ENCODE measurements at places on chromosomes 6 and 20.

GRCh38 chr6:54285595-54285994 is 22.6 kb upstream of the TINAG start:
- DNase-seq = no peak

- DNase-seq = no peak
These were observed 47.4 kb downstream of the RBM38 start for GRCh38 chr20:57438552-57438951.

- DNase-seq = no peak
These were observed 38.9 kb upstream of the NKX2-4 start for GRCh38 chr20:21436205-21436604.

DNA sequence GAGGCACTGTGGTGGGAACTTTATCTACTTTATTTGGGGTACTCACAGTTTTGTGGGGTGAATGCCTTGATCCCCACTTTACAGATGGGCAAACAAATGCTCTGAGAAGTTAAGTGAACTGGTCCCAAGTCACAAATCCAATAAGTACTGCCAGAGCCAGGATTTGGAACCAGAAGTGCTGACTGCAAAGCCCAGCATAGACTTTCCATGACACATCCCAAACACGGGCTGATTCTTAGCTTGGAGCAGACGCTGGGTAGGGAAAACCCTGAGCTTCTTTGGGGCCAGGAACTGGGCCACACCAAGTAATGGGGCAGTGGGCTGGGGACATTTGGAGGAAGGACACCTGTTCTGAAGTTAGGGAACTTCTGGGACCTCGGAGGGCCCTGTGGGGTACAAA is 20.3 kb downstream of the RIN2 start:
- no peak for DNase-seq

GRCh38 chr20:40683221-40683893 is 5.7 kb downstream of the MAFB start:
- DNase-seq = no peak

- DNase-seq = no peak
These were observed 299.7 kb downstream of the BTBD3 start for GRCh38 chr20:12217382-12217781.

DNA sequence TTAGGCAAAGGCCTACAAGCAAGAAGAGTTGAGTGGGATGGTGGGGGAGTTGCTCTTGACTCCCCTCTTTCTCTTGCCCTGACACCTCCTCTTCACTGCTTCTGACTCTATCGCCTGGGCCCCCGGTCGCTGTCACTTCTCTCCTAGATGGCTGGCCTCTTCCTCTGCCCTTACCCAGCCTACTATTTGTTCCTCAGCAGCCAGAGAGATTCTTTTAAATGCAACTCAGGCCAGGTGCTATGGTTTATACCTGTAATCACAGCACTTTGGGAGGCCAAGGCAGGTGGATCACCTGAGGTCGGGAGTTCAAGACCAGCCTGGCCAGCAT is 4.3 kb upstream of the PDYN start:
- no peak for DNase-seq

DNA sequence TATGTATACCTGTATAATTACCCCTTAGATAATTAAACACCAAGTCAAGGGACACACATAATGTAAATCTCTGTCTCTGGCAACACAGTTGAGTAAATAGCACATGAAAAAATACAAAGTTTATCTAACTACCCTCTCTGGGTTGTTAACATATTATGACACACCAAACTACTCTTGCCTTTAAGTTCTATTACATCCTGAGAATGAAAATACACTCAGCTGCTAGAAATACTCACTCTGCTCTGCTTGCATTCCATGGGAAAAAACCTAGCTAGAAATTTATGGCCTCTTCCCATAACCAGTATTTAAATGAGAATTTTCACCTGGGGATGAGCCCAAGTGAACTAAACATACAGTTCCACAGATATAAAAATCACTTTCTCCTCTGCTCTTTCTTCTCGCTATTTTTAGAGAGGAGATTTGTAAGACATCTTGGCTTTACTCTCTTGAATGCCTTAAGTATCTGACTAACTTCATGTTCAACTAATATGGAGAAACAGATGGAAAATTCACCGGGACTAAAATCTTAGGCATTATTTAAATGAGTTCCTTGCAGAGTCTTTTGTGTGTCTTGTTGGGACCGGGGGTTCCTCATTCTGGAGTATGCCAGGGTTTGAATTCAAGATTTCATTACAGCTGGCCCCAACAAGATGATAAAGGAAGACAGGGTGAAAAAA is 140.9 kb downstream of the GJA10 start:
- no peak for DNase-seq

DNA sequence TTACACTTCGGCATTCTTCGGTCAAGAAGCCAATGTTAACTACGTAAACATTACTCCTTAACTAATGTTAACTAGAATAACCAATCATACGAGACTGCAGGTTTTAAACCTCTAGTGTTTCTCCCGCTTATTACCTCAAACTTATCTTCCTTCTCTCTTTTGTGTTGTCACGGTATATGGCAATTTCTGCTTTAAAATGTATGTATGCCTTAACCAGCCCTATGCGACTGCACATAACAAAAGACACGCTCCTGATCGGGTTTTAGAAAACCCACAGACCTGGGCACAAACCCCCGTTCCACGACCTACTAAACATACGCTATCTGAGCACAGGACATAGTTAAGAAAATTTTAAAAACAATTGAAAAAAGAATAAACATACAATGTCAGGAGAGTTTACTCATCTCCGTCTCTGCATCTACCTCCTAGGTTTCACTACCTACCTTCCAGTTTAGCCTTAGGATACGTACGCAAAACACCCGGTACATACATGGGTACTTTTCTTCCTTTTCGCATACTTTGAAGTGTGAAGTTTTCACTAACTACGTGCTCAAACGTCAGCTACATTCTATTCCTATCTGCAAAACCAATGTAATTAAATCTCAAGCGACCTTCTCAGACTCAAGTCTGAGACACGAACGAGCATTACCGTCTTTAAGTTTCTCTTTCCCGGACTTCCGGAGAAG is 1.1 kb downstream of the CD164 start:
- no peak for DNase-seq

GRCh38 chr20:24684421-24684871 is 215.0 kb downstream of the SYNDIG1 start:
- DNase-seq = no peak

DNA sequence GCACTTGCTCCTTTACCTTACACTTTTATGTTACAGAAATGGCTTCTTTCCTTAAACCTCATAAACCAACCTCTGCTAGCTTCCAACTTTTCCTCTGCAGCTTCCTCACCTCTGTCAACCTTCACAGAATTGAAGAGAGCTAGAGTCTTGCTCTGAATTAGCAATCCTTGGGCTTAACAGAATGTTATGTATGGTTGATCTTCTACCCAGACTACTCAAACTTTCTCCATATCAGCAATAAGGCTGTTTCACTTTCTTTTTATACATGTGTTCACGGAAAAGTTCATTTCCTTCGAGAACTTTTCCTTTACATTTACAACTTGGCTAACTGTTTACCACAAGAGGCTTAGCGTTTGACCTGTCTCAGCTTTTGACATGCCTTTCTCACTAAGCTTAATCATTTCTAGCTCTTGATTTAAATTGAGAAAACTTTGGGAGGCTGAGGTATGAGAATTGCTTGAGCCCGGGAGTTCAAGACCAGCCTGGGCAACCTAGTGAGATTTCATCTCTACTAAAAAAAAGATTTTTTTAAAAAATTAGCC is 207.3 kb downstream of the BMP7 start:
- DNase-seq = no peak

GRCh38 chr6:159594106-159594749 is 98.8 kb downstream of the SOD2 start:
- no peak for DNase-seq

- DNase-seq = no peak
These were observed at the start of gene HTR1E for GRCh38 chr6:86937219-86938079. Gene HTR1E, plus strand, starts transcription at chr6:86937528. Its CDS starts 77,807 bp downstream, at chr6:87015335.

DNA sequence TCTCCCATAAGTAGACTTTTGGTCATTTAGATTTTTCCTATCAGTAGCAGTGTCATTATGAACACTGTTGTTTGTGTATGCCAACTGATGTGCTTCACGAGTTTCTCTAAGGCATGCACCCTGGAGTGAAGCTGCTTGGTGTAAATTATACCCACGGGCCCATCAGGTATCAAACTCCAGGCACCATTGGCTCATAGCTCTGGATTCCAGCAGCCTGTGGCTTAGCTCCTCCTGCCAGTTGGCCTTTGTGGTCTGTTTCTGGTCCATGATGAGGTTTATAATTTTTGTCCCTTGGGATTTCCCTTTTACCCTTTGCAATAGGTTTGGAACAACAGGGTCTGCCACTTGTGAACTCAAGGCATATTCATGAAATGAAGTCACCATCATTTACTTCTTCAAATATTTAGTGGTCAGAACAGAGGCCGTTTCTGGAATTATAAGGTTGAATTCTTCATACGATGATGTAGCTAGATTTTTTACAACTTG is 350.5 kb downstream of the PRL start:
- DNase-seq = no peak

- no peak for DNase-seq
These were observed 191.1 kb downstream of the EYA4 start for GRCh38 chr6:133432021-133432989.

GRCh38 chr6:21469213-21469612 is 124.3 kb upstream of the SOX4 start:
- no peak for DNase-seq

GRCh38 chr20:59032713-59033059 is 551 bp upstream of the ATP5F1E start:
- DNase-seq = no peak

DNA sequence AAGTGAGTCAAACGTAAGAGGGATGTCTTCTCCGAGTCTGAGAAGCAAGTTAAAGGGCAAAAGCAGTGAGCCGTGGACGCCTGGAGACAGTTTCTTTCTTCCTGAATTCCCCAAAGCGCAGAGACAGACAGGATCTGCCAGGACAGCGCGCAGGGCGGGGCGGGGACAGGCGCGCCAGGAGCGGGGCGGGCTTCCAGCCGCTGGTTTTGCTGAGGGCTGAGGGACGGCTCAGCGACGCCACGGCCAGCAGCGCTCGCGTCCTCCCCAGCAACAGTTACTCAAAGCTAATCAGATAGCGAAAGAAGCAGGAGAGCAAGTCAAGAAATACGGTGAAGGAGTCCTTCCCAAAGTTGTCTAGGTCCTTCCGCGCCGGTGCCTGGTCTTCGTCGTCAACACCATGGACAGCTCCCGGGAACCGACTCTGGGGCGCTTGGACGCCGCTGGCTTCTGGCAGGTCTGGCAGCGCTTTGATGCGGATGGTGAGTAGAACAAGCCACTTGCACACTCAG is at the start of gene SCGN:
SCGN (plus strand) TSS at position 209 of the 509 bp plus-strand sequence; CDS start at position 398, 189 bp downstream.
- DNase-seq = peak; percentile 8

DNA sequence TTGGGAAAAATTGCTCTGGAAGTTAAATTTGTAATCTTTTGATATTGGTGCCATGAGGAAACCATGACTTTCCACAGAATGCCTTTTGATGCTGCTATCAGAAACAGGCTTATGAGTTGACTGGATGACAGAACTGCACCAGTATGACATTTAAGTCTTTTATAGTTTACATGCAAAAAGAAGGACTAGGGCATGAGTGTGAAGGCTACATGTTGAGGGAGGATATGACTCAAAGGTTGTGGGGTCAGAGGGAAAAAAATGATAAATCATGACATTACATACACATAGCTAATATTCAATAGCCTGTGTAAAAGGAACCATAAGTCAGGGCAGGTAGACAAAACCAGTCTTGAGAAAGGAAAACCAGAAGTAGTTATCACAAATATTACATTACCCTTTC is 182.2 kb downstream of the COL12A1 start:
- DNase-seq = no peak

DNA sequence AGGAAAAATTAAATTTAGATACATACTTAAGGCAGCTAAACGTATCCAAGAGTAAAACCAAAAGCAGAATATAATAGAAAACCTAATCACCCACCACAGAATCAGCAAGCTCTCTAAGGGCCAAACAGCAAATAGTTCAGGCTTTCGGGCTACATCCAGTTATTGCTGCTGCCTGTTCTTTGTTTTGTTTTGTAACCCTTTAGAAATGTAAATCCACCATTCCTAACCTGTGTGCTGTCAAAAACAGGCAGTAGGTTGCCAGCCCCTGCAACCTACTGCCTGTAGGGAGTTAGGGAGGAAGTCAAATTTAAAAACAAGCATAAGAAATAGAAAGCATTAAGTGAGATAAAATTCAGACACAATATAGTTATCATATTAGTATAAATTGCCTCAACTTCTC is 225.9 kb downstream of the PTPRT start:
- no peak for DNase-seq

DNA sequence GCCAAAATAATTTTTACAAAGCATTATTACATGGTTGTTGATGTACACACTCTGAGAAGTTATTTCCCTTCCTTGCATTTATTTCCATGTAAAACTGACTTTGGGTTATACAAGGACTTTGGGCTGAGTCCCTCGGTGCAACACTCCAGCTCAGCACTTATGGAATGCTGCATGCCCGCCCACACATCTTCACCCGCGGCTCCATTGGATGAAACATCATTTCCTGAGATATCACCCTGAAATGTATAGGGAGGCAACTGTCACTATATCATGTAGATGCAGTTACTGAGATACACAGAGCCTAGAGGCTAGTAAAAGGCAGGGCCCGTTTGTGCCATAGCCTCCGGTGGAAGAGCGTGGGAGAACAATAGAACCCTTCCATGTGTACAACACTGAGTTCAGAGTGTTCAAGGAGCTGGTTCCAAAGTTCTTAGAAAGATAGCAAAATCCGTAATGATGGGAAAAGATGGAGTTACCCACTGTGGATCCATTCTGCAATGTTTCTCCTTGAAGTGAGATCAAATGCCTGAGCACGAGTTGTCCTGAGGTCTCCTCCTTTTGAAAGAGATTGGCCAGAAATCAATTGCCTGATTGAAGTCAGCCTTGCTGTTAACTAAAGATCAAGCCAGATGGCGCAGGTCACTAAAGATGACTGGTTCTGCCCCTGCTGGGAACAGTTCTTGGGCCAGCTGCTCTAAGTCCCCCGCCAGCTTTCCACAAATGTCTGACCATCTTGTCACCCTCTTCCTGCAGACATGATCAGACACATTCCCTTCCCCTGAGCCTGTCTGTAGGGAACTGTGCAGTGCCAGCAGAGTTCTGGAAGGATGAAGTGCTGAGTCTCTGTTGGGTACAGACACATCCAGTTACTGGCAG is 100.9 kb upstream of the IYD start:
- no peak for DNase-seq

GRCh38 chr6:169971081-169971861 is 219.8 kb downstream of the ERMARD start:
- DNase-seq = no peak

DNA sequence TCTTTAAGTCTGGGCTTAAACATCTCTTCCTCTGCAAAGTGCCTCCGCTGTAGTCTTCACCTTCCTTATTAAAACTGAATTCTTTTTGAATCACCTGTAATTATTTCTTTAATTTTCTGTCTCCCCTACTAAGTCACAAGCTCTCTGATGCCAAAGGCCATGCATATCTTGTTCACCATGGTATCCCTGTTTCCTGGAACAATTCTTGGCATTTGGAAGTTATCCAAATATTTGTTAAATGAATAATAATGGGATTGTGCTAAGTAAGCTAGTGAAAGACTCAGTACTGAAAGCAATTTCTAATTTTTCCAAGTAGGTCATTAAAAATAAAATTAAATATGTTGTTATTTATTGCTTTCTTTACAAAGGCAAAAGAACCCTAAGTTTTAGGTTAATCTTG is 12.2 kb downstream of the SNAP91 start:
- DNase-seq = no peak

GRCh38 chr6:66948106-66948505 is 1241.1 kb upstream of the EYS start:
- no peak for DNase-seq
